ENCODE measurements at places on chromosomes 5 and 9. TPM values are rescaled to one million over a fixed set of nuclear protein-coding genes. Genes with fewer than 3 reads are reported as not detected.

Gene SLC36A3
- total RNA-seq, result not detected

Gene LCN1
- total RNA-seq, result not detected

Gene CCNO
- not detected for total RNA-seq

Gene IL4
- not detected for total RNA-seq

Gene LECT2
- not detected for total RNA-seq

All from left ventricle myocardium superior (tissue), 1 donor.